NCI-H1092 treated with DMSO at 0.1 percent for 48 hours (cell line): ENCODE measurements at places on chromosomes 3 and 15.
A peak's percentile ranks its signal among the peaks of the same experiment; 100 is the strongest.

DNA sequence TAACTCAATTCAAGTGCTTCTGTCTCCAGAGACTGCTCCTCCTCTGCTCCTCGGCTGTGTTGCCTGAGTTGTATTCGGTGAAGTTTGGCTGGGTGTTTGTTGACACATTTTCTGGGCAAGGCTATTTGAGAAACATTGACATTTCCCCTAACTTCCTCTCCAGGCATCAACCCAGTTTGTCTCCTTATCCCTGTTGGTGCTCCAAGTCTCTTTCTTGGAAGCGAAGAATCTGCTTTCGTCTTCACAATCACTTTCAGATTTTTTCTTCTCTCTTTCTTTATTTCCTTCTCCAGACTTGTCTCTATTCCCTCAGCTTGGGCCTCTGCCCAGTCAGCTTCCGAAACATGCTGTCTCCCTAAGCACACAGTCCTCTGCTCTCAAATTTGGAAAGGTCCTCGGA is 84.7 kb downstream of the ETV5 start:
- no peak for DNase-seq

- no peak for DNase-seq
Measured at GRCh38 chr15:63234451-63234870, 42.9 kb upstream of the APH1B start.

GRCh38 chr3:171672538-171672937 is 137.7 kb downstream of the PLD1 start:
- DNase-seq, result no peak

DNA sequence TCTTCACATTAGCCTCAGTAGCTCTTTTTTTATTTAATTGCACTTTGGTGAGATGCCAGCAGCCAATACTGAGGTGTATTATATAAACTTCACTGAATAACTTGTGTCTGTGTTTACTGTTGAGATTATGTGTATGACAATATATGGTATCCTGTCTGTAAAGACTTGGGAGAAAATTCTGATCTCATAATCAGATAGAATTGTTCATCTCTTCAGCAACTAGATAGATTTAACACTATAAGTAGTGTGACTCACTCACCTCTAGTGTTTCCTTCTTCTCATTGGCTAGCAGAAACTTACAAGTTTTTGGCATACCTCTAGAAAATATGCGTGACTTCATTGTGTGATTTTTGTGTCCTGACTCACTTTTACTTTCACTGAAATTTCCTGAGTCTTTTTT is 67.6 kb upstream of the TGFBR2 start:
- DNase-seq, result no peak

DNA sequence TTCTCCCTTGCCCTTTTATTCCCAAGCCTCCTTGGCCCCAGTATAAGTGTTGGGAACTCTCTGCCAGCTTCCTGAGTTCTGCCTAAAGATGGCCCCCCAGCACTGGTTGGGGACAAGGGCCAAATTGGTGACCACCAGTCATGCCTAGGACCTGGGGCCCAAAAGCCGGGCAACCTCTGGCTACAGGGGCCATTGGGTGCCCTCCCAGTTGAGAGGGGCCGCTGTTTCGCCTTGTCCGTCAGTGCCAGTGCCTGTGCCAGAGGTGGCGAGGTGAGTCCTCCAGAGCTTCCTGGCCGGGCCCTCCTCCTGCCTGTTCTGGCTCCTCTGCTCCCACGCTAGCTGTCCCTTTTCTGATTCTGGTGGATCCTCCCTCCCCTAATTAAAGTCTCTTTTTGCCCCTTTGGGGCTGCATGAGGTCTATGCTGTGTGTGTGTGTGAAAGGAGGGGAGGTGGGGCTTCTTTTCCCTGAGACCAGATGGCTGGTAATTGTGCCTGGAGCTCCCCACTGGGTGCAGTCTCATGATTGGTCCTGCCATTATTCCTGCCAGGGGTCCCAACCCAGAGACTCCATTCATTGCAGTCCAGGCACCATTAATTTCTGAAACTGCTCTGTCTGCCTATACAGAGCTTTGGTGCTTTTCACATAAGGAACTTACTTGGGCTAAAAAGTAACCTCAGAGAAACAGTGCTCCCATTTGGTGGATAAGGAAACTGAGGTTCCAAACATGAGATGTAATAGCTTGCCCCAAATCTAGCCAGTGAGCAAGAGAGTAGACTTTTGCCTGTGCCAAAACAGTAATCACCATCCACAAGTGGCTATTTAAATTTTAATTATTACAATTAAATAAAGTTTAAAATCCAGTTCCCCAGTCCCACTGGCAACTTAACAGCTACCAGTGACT is 3.1 kb upstream of the TTLL3 start:
- no peak for DNase-seq

- DNase-seq, result peak; percentile 92
Measured at GRCh38 chr3:16842272-16843270, 42.2 kb upstream of the PLCL2 start.

DNA sequence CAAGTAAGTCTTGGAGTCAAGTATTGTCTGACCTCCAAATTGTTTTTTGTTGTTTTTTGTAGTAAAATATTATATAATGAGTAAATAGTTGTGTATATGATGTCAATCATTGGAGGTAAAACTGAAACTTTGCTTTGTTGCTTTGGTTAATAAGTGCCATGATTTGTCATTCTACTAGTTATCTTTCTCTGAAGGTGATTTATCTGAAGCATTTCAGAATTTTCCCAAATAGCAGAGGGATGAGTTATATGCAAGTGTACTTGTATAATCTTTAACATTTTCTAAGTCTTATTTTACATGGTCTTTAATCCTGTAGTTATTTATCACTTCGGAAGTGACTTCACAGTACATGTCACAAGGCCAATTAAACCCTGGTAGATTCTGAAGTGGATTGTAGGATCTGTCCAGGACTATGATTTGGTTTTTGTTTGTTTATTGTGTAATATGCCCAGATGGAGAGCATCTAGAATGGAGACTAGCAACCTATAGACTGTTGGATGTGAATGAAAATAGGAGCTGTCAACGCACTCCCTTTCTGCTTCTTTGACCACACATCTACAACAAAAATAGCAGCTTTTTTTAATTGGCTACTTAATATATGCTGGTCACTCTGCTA is 93.1 kb upstream of the SAMMSON start:
- DNase-seq, result no peak

DNA sequence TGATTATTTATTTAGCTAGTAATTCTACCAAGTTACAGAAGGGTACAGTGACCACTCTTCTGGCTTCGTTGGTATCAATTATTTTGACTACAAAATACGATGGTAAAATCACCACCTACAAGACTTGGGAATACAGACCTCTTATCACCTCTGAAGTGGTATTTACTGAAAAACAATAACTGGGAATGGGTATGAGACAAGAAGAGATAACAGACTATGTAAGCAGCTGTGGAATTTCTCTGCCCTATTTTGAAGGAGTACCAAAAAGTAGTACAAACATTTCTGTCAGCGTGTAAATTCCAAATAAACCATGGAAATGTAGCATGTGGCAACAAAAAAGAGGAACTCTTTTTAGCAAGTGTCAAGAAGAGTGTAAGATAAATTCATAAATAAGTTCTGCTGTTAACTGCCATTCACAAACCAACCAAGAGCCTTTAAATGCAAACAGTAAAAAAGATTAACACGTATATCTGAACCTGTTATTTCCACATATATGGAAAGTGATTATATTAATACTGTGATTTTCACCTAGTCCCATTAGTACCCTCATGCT is 77.0 kb upstream of the SLC12A8 start:
- DNase-seq, result no peak

GRCh38 chr3:161957467-161957866 is 460.9 kb downstream of the OTOL1 start:
- DNase-seq, result no peak

GRCh38 chr3:129006864-129007263 is 5.8 kb downstream of the EFCC1 start:
- no peak for DNase-seq

DNA sequence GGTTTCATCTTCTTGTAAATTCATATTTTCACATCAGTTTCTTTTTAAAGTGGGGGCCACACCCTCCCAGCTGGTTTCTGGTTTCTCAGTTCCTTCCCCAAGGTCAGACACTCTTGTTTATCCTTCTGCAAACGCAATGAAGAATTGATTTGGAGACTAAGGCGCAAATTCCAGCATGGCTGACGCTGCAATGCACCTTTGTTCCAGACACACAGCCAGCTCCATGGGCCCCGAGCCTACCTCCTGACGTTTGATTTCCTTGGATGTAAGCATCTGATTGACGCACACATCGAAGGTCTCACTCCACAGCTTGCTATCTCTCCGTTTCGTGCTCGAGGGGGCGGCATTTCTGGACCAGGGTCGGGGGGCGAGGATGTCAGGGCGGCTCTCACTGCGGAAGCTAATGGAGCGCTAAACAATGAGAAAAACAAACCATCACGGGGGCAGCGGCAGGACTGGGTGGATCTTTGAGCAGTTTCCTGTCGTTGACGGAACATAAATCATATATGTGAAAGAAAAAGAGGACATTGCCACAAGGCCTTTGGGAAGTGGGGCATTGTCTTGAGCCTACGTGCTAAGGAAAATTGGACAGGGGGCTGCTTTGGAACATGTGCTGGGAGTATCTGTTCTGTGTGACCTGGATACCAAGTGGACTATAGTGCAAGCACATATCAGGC is 46.9 kb downstream of the ARHGEF3 start:
- no peak for DNase-seq
